GDM1 (cell line): ENCODE measurements at places on chromosomes 5 and 9.
A peak's percentile ranks its signal among the peaks of the same experiment; 100 is the strongest.

GRCh38 chr5:82719368-82719767 is 357.8 kb downstream of the TMEM167A start:
- DNase-seq: no peak

DNA sequence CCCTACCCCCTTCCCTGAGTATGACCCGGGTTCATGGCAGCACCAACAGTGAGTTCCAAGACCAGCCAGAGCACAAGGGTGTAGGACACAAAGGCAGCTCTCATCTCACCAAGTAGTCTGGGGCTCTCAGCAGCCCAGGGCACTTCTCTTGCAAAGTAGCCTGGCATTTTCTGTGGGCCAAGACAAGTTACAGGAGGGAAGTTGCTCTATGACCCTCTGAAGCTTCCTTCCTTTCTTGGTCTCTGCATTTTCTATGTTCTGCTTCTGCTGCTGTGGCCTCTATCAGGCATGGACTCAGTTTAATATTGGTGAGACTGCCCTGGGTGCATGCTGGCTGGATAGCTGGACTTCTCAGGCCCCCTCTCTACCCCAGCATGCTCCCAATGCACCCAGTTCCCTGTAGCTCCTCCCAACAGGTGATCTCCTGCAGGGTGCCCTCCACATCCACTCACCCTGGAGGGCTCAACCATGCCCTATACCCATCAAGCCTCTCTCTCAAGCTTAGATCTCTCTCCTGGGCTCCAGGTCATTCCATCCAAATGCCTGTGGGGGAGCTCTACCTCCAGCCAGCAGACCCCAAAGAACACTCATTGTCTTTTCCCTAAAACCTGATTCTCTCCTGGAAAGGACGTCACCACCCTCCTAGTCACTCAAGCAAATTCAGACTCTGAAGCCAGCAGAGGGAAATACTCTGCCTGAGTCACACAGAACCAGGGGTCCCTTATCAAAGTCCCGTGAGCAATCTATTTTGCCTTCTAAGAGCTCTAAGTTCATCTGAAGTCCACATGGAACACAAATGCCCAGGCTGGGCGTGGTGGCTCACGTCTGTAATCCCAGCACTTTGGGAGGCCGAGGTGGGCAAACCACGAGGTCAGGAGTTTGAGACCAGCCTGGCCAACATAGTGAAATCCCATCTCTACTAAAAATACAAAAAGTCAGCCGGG is 13.8 kb downstream of the TBC1D2 start:
- DNase-seq: peak; percentile 44

- no peak for DNase-seq
Observed at GRCh38 chr5:172554562-172554961, 86.5 kb upstream of the NEURL1B start.

- no peak for DNase-seq
Observed at GRCh38 chr5:77396017-77396416, 96.1 kb downstream of the WDR41 start.

GRCh38 chr5:32027717-32028458 is 146.2 kb downstream of the GOLPH3 start:
- no peak for DNase-seq

DNA sequence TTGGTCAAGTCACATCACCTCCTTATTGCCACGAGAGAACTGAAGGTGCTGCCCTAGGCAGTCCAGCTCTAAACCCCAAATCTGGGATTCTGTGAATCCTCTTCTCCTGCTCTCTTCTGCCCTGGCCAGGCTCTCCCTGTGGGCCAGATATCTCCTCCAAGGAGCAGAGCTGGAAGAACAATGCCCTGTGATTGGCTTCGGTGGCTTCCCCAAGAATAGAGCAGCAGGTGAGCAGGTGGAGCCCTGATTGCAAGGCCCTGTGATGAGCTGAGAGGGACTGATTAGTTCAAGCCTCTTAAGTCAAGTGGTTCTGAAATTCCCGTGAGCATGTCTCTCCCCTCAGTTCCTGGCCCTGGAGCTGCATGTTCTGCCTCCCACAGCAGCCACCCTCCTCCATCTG is 175.3 kb upstream of the BRINP1 start:
- no peak for DNase-seq

DNA sequence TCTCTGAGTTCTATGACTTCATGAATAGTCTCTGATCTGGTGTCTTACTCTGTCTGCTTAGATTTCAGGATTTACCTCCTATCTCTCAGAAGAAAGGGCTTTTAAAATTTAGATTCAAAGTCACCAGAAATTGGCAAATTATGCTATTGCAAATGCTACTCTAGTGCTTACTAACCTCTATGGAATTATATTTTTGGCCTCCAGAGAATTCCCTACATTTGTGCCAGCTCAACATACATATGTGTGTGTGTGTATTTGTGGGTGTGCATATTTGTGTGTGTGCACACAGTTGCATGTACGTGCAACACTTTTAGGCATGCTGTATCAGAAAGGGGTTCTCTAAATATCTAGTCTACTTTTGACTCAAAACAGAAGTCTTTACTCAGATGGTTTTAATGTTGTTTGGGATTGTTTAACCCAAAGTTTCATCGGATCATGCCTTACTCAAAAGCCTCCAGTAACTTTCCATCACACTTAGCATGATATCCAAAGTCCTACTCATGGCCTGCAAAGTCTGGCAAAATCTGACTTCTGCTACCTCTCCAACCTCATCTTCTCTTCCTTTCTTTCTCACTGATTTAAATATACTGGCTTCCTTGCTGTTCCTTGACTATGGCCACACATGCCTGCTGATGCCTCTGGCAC is 147.6 kb upstream of the NR3C1 start:
- DNase-seq: no peak

- DNase-seq: no peak
Observed at GRCh38 chr9:121619545-121620324, 31.7 kb upstream of the DAB2IP start.

DNA sequence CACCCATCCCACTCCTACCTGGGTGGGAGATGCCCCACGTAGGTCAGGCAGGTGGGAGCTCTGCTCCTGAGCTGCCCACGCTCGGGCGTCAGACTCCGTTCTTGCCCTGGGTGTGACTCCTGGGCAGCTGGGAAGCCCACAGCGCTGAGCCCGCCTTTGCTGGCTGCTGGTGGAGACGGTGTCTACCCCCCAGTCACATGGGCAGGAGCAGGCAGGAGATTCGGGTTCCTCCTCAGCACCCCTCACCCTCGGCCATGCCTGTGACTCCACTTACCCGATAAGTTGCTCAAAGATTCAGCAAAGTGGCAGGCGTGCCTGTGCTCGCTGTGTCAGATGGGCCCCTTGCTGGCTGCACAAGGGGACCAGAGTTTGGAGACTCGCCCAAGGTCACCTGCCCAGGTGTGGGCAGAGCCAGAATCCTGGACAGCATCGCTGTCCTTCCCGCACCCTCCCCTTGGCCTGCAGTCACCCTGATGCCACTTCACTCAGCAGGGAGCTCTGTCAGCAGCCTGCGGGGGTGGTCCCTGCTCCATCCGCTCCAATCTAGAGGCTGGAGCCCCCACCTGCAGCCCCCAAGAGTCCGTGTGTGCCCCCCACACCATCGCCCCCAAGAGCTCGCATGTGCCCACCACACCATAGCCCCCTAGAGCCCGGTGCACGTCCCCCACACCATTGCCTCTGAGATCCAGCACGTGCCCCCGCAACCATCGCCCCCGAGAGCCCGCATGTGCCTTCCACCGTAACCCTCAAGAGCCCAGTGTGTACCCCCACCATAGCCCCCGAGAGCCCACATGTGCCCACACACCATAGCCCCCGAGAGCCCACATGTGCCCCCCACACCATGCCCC is 4.2 kb downstream of the LCN1 start:
- no peak for DNase-seq

DNA sequence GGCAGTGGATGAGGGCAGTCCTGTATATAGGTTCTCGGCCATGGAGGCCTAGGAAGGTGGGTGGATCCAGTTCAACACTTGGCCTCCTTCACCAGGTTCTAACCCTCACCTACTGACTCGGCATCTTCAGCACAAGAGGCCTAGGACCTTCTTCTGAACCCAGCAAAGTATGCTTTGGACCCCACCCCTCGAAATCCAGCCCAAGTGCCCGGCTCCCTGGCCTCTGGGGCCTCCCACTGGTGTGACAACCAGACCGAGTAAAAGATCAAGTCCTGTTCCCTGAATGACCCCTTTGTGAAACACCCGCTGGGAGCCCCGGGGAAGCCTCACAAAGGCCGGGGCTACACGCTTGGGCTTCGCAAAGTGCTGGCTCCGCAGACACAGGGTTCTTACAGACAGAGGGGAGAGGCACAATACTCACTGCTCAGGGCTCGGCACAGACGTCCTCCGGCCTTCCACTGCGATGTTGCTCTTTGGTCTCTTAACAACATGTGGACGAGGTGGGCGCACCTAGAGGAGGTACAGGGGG is 47.0 kb downstream of the CRB2 start:
- no peak for DNase-seq

GRCh38 chr5:170917113-170917512 is 55.3 kb downstream of the RANBP17 start:
- DNase-seq: no peak
